ENCODE measurements at places on chromosomes 12 and 14.

- DNase-seq: no peak
These were observed 485.9 kb downstream of the APAF1 start for GRCh38 chr12:99130808-99131553.

GRCh38 chr12:112022241-112023016, 9.2 kb downstream of the ERP29 start:
- no peak for DNase-seq

- DNase-seq: no peak
These were observed 477.1 kb upstream of the CCDC196 start for GRCh38 chr14:66009089-66009488.

GRCh38 chr12:116381744-116382685, 104.5 kb upstream of the MED13L start:
- DNase-seq: no peak

DNA sequence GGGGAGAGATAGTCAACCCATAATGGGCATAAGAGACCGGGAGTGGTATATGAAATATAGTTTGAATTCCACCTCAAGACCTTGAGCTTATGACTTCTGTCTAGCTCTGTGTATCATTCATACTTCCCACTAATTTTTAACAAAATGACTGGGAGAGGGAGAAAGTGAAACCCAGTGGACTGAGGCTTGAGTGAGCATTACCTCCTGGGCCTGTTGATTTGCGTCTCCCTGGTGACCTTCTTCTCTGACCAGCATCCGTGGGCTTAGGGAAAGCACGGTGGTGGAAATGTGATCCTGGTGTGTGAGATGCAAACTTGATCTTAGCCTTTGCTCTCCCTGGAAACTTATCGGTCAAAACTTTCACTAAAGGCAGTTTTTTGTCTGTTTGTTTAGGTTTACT, 207.9 kb upstream of the BCL2L14 start:
- no peak for DNase-seq

- DNase-seq: no peak
These were observed 98.3 kb upstream of the CPNE8 start for GRCh38 chr12:39003541-39004155.

GRCh38 chr14:105102893-105103292, 37.7 kb upstream of the GPR132 start:
- no peak for DNase-seq

DNA sequence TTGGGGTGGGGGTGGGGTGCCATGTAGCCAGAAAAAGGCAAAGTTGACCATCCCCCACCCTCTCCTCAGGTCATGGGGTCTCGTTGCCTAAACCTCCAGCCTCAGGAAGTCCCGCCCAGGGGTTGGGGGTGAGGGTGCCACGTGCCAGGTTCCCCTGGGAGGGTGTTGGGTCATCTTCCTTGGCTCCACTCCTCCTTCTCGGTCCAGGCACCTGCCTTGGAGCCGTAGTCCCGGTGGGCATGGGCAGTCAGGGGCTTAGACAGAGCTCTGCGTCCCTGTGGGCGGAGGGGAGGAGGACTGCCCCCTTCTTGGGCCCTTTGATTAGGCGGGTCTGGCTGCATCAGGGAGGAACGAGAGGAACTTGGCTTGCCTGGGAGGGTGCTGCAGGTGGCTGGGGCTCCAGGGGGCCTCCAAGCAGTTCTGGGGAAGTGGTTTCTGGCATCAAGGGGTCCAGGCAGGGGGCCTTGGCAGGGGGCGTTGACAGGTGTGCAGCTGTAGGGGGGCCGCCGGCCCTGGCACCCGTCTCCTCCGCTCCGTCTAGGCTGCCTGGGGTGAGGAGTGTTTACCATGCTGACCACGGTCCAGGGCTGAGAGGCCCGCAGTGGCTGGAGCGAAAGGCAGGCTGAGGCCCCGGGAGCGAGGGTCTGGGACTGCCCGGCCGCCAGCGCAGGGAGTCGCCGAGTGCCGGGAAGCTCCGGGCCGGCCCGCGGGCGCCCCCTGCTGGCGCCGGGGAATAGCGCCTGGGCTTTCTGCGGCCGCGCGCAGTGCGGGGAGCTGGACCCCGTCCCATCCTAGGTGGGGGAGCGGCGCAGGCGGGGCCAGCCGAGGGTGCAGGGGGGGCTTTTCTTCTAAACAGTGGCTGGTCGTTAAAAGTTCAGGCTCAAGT, 7.9 kb downstream of the SETD1B start:
- peak; percentile 65 for DNase-seq

DNA sequence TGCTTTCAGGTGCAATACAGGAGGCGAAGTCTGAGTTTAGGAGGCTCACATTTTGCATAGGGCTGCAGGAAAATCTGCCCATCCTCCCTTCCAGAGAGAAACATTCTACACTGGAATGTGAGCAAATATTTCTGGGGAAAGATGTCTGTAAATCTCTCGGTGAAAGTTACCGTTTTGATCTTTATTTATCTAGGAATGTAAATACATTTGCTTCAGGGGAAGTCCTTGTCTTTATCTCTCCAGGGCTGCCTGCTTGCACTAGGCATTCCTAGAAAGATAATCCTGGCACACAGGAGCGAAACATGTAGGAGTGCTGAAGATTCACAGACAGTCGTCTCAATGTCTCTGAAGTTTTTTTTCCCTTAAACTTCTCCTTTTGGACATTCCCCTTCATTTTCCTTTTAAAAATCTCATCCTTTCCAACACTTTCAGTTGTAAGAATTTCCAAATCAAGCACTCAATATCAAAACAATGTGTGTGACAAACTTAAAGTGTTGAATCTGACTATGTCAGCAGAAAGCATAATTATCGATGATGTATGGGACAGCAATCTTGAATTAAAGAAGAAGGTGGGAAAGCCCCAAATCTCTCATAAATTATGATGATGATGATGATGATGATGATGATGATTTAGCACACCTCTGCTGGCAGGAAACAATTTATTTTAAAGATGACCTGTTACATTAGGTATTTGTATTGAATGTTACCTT, 113.4 kb upstream of the RESF1 start:
- no peak for DNase-seq

- no peak for DNase-seq
These were observed 210.9 kb upstream of the ARID2 start for GRCh38 chr12:45518291-45519235.

DNA sequence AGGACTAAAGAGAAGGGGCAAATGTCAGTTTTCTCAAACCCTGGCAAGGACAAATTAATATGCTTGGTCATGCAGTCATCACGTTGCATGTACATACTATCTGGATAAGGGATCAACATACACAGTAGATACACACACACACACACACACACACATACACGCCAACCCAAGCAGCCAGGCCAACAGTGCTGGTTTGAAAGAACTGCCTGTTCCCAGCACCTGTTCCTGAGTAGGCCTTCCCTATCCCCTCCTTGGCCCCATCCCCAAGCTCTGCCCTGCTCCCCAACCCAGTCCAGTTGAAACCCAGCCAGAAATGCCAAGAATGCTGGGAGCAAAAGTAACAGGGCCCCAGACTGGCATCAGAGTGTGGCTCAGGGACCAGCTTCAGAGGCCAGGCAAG, 4.4 kb downstream of the ITGA7 start:
- no peak for DNase-seq

DNA sequence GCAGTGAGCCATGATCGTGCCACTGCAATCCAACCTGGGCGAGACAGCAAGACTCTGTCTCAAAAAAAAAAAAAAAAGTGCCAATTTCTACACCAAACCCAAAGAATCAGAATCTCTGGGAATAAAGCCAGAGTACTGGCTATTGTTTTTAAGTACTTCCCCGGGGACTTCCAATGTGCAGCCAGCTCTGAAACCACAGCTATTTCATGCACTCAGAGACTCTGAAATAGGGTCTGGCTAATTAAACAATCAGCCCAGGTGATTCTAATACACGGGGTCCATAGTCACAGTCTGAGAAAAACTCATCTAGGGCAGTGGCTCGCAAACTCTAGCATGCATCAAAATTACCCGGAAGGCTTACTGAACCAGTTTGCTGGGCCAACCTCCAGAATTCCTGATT, 56.3 kb downstream of the SIX6 start:
- DNase-seq: no peak

- DNase-seq: no peak
These were observed 83.0 kb upstream of the PIWIL1 start for GRCh38 chr12:130254461-130255276.

DNA sequence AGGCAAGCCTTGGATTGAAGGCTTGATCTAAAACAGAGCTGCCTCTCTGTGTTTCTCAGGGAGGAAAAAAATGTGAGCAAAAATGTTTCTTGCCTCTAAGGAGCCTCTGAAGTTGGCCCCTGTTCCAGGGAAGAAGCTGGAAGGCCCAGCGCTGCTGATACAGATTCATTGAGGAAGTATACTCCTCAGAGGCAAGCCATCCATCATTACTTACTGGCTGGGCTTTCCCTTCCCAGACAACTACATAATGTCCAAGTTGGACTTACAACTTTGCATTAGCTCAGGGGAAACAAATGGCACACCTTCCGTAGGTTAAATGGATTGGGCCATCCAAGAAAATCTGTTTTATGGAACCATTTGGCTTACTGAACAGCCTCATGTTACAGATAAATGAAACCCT, 263.7 kb upstream of the SEL1L start:
- DNase-seq: no peak

GRCh38 chr12:496736-497135, 37.0 kb downstream of the B4GALNT3 start:
- DNase-seq: no peak

DNA sequence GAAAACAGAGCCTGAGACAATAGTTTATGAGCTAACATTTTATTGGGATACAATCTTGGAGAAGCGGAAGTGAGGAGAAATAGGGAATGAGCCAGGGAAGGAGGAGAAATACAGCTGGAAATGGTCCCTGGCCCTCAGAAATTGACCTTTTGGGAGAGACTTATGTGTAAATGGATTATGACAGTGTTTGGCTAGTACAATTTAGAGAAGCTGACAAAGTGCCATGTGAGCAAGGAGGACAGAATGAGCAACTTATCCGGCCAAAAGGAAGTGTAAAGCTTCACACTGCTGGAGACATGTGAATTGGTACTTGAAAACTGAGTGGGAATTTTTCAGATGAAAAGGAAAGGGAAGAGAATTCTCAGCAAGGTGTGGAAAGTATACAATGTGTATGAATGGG, 2.9 kb downstream of the GLIPR1 start:
- DNase-seq: no peak

DNA sequence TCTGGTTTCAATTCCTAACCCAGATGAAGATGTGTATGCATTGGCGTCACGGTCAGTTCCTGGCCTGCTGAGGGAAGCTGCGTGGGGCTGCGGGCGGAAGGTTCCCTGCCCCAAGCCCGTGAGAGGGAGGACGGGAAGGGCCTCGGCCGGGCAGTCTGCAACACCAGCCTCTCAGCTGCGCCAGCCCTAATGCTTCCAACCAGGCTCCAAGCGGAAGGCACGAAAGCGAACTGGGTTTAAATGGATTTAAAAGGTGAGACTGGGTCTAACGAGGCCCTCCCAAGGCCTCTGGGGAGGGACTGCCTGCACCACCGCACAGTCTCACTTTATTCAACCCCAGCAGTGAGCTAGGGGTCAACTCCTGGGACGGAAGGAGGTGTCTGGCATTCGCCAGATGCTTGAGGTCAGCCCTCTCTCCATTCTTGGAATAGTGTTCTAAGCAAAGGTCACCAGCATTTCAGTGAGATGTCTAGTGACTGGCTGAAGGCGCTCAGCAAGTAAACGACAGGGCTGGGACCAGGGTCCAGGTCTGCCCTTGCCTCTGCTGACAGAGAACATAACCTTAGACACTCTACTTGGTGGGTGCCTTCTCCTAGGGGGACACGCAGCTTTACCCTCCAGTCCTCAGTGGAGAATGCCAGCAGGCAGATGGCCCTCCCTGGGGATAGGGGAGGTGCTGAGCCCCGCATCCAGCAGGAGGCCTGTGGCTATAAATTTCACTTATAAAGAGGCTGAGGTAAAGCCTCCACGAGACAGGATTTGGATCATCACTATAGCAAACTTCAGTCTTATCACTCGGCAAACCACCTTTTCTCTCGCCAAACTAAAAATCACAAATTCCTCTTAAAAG, 92.2 kb downstream of the PIWIL1 start:
- DNase-seq: no peak

- DNase-seq: no peak
These were observed 63.4 kb upstream of the PTGR2 start for GRCh38 chr14:73788317-73788598.

- DNase-seq: no peak
These were observed 33.3 kb downstream of the NT5DC3 start for GRCh38 chr12:103807561-103808238.

DNA sequence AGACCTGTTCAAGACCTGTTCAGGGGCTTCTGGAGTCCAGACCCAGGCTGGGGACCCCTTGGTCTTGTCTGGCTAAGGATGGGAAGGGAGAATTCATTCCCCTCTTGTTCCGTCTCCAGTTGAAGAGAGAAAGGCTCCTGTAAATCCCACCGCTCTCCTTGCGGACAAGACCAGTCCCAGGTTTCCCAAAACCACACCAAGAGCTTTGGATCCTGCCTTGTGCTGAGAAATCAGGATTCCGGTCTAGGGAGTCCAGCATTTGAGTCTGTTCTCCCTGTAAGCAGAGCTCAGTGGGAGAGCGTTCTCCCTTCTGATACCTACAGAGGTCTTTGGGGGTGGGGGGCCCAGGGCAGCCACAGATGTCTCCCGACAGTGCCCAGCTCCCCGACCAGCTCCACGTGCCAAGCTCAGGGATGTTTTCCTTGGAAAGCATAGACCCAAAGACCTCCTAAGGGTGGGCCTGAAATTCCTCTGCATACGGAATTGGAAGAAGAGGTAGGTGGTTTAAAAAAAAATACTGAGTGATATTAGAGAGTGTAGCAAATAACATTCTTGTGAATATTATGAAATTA, 1.9 kb downstream of the HOXC13 start:
- DNase-seq: no peak

DNA sequence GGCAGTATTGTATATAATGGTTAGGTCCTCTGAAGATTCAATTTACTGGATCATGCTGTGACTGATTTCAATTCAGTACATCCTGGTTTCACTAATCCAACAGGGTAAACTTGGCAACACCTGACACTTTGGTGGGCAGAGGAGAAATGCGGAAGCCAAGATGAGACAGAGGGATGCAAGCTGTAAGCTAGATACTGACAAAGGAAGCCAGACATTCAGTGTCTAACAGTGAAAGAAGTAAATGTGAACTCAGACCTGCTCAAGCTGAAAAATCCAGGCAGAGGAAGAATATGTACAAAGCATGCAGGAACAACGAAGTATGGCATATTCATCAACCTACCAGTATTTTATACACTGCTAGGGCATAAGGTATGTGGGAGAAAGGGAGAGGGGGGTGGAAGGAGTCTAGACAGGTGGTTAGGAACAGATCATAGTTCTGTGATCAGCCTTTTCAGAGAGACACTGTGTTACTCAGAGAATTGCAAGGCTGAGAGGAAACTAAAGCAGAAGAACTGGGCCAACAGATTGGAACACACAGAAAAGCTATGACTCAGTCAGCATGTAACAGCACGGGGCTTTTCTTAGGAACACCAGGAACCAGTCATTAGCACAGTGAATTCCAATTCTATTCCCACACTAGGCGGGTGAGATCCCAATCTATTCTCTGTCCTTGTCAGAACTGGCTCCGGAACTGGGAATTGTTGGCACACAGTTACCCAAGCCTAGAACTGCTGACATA, 40.3 kb downstream of the NELL2 start:
- no peak for DNase-seq

DNA sequence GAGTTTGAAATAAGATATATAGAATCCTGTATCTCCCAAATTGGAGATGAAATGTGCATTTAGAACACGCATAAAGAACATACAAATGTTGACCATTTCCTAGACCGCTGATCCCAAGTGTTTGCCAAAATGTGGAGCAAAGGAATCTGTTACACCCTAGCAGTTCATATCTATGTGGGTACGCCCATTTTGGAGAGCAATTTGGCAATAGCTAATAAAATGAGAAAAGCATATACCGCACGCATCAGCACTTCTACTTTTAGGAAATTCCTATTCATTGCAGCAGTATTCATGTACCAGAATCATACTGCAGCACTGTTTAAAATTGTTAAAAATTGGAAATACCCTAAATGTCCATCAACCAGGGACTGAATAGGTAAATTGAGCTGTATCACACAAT, 937.8 kb downstream of the BCL11B start:
- DNase-seq: no peak

Data from activated CD8-positive, alpha-beta memory T cell treated with anti-CD3 and anti-CD28 coated beads for 1 hour (primary cell).